CD4-positive, alpha-beta memory T cell (primary cell): ENCODE measurements at places on chromosomes 2 and 18.

DNA sequence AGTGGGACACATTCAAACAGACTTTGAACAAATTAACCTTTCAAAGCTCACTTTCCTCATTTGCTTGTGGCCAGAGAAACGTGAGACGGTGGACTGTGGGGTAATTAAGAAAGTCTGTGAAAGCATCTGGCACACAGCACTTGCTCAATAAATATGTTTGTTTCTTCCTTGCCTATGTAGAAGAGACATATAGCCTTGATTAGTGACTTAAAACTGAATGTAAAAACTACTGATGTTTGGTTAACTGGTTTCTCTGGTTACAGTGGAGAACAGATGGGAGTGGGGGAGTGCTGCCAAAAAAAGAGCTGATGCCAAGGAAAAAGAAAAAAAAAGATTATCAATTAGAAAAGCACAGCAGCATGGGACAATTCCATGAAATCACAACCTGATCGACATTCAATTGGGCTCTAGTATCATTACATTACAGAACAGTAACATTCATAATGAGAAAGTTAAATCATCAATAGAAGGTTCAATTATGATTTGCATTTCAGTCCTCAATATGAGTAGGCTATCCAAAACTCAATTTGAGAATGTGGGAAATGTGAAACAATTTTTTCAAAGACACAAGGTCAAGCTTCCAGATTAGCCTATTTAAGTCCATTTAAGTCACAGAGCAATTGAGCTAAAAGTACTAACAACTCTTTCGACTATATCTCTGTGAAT, 14.7 kb downstream of the CUL3 start:
- no peaks in the 10 kb centered on the region for H3K27me3 ChIP-seq
- H3K27ac ChIP-seq: no peak overlapping the region
- H3K4me1 ChIP-seq: peaks cover 87% of the 10 kb centered on the region
- DNase-seq: no peak
- no peaks in the 10 kb centered on the region for H3K36me3 ChIP-seq
- H3K4me3 ChIP-seq: no peak overlapping the region

GRCh38 chr2:96342085-96342484, 6.5 kb downstream of the NCAPH start:
- no peaks in the 10 kb centered on the region for H3K27me3 ChIP-seq
- peaks cover 55% of the 10 kb centered on the region for H3K4me1 ChIP-seq
- peak overlapping the region; percentile 68 for H3K27ac ChIP-seq
- DNase-seq: peak; percentile 52
- H3K4me3 ChIP-seq: peak overlapping the region; percentile 25

DNA sequence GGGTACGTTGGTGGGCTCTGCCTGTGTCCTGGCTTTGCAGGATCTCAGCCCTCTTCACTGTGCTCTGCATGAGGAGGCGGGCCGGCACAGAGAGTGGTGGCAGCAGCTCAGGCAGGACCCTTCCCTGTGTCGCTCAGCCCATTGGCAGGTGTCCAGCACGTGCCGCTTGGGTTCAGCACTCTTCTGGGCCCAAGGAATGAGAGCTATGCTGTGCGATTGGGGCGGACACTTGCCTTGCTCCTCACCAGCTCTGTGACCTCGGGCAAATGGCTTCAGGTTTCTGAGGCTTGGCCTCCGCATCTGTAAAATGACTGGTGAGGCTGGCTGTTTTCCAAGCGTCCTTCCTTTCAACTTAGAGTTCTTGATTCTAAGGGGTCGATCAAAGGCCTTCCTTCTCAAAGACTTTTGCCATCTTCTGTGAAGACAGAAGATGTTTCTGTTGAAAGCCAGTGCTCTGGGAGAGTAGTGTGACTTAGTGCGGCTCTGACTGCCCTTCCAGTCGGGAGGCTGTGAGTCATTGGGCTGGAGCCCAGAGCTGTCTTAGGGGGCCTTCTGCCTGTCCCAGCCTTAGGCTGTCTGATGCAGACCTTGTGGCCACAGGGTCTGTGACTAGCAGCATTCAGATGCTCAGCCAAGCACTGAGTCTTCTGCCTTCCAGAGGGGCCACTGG, 35.6 kb downstream of the GLI2 start:
- H3K4me1 ChIP-seq: no peaks in the 10 kb centered on the region
- DNase-seq: no peak
- no peak overlapping the region for H3K27ac ChIP-seq
- H3K36me3 ChIP-seq: no peaks in the 10 kb centered on the region
- H3K4me3 ChIP-seq: no peak overlapping the region
- H3K27me3 ChIP-seq: no peaks in the 10 kb centered on the region

DNA sequence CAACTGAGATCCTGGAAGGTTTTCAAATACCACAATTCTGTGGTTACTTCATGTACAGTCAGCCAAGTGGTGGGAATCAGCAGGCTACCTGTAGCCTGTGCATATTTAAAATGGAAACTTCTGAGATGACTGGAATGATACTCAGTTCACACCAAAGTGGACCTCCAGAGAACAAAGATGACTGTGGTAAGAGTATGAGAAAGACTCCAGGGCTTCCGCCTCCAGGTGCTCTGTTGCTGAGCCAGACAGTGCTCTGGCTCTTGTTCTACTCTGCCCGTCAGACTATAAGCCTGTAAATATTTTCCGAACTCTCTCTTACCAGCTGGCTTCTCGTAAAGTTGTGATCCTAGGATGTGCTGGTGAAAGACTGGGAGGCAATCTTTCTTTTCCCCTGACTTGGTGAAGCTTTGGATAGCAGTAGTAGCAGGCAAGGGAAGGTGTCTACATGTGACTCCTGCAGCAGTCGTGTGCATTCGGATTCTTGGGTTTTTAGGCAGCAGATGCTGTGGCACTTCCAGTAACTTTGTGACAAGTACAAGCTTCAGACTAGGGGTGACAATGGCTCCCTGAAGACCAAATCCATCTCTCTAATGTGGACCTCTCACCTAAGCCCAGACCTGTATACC, 23.1 kb downstream of the ST3GAL5 start:
- H3K4me1 ChIP-seq: peaks cover 55% of the 10 kb centered on the region
- no peak overlapping the region for H3K4me3 ChIP-seq
- H3K36me3 ChIP-seq: peaks cover 5% of the 10 kb centered on the region
- H3K27me3 ChIP-seq: no peaks in the 10 kb centered on the region
- peak overlapping the region; percentile 13 for H3K27ac ChIP-seq

GRCh38 chr18:74378179-74378682, 62.6 kb downstream of the C18orf63 start:
- peak; percentile 63 for DNase-seq
- H3K36me3 ChIP-seq: no peaks in the 10 kb centered on the region
- no peak overlapping the region for H3K4me3 ChIP-seq
- H3K4me1 ChIP-seq: peaks cover 50% of the 10 kb centered on the region
- H3K27ac ChIP-seq: no peak overlapping the region
- no peaks in the 10 kb centered on the region for H3K27me3 ChIP-seq

DNA sequence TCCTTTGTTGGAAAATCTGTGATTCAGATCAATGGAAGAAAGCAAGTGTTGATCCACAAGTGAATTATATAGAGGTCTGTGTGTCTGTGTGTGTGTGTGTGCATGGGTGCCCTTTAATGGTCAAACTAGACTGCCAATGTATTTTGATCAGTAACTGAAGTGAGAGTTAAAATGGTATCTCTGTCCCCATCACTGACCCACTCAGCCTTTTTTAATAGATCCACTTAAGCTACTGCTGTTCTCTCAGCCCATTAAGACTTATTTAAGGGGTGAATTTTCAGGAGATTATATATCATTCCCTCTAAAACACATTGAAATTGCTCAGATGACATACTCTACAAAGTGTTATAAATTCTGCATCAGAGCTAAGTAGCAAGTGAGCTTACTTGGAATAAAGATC, 193.7 kb upstream of the SIX3 start:
- H3K4me3 ChIP-seq: no peak overlapping the region
- H3K4me1 ChIP-seq: no peaks in the 10 kb centered on the region
- DNase-seq: no peak
- no peaks in the 10 kb centered on the region for H3K36me3 ChIP-seq
- H3K27ac ChIP-seq: no peak overlapping the region
- H3K27me3 ChIP-seq: no peaks in the 10 kb centered on the region

DNA sequence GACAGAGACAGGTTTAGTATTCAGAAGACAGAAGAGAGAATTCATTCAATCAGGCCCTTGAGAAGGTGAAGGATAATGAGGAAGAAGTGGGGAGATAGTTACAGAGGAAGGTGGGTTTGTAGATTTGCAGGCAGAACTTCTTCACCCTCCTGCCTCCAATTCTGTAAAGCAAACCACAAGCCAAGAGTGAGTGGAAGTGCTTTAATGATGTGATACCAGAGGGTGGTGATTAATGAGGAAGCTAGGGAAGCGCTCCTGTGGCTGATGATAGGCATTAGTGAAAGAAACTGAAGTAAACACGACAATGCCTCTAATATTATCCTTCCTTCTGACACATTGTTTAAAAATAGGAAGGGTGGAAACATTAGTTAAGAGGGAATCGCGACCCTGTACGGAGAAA, 78.2 kb downstream of the CAPN13 start:
- no peaks in the 10 kb centered on the region for H3K4me1 ChIP-seq
- no peak overlapping the region for H3K4me3 ChIP-seq

DNA sequence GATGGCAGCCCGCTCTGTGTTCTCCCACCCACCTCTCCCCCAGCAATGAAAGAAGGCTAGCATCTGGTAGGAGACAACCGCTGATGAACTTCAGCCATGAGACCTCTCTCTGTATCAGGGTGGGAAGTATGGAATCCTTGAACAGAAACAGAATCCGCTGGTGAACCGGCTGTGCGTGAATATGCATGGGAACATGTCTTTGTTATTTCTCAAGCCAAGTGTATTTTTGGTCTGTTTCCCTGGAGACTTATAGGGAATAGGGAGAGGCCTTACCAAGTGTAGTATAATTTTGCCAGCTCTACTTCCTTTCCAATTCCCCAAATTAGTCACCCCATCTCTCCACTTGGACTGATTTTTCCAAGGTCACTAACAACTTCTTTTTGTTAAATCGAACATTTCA, 30.1 kb downstream of the WNT10A start:
- no peaks in the 10 kb centered on the region for H3K36me3 ChIP-seq
- DNase-seq: no peak
- no peaks in the 10 kb centered on the region for H3K27me3 ChIP-seq
- H3K4me3 ChIP-seq: no peak overlapping the region
- no peak overlapping the region for H3K27ac ChIP-seq

- H3K27me3 ChIP-seq: no peaks in the 10 kb centered on the region
- no peak for DNase-seq
- H3K4me3 ChIP-seq: no peak overlapping the region
- H3K36me3 ChIP-seq: no peaks in the 10 kb centered on the region
- H3K27ac ChIP-seq: no peak overlapping the region
Measured at GRCh38 chr2:5121642-5122041, 570.5 kb upstream of the SOX11 start.

DNA sequence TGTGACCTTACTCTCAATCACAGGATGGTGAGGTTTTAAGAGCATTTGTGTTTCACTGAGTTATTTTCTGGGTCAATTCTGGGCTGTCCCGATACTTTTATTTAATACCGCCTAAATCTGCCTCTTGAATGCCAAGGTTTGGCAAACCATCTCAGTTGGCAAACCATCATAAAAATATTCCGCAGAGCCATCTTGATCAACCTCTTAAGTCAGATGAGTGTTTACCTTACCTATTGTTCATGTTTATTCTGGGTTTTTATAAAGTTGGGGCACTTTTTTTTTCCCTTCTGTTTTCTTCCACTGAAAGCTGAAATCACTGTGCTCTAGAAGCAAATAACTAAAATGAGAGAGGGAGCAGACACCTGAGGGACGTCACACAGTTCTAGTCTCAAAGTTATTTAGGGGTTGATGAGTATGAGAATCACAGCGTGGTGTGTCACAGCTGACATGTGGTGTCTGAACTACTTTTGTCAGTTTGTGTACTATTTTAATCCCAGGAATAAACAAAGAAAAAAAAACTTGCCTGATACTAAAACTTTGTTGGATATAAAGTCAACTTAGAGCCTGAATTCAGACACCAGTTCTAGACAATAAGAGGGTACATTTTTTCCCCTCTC, 48.6 kb downstream of the ETAA1 start:
- H3K36me3 ChIP-seq: no peaks in the 10 kb centered on the region
- H3K27me3 ChIP-seq: no peaks in the 10 kb centered on the region
- no peak for DNase-seq
- H3K4me3 ChIP-seq: no peak overlapping the region
- H3K4me1 ChIP-seq: no peaks in the 10 kb centered on the region

GRCh38 chr2:1340141-1340512, 73.1 kb upstream of the TPO start:
- no peaks in the 10 kb centered on the region for H3K4me1 ChIP-seq
- H3K36me3 ChIP-seq: no peaks in the 10 kb centered on the region
- H3K27ac ChIP-seq: no peak overlapping the region
- no peak for DNase-seq
- no peak overlapping the region for H3K4me3 ChIP-seq

DNA sequence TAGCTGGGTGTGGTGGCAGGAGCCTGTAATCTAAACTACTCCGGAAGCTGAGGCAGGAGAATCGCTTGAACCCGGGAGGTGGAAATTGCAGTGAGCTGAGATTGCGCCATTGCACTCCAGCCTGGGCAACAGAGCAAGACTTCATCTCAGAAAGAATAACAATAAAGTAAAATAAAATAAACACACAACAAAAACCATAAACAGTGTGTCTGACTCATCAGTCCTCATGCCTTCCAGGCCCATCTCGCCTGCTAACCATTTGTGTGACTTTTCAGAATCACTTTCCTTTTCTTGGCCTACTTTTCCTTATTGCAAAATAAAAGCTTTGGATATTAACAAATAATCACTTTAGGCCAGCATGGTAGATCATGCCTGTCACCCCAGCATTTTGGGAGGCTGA, 42.0 kb upstream of the ASXL2 start:
- no peaks in the 10 kb centered on the region for H3K27me3 ChIP-seq
- no peak overlapping the region for H3K27ac ChIP-seq
- H3K4me3 ChIP-seq: no peak overlapping the region
- no peak for DNase-seq

DNA sequence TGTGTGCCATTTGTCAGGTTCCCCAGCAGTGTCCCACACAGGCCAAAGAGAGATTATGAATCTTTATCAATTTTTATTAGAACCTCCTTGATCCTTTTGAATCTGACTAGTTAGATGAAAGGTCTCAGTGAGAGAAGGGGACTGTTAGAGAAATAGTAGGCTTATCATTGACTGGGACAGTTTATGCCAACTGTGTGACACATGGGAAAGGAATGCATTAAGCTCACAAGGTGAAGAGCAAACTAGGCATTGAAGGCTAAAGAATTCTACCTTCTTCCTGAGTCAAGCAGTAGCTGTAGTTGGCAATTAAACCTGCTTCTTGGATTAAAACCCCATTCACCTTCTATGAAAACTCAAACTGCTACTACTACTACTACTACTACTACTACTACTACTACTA, 389.6 kb upstream of the CDH19 start:
- H3K27ac ChIP-seq: no peak overlapping the region
- H3K4me1 ChIP-seq: no peaks in the 10 kb centered on the region
- no peak overlapping the region for H3K4me3 ChIP-seq

DNA sequence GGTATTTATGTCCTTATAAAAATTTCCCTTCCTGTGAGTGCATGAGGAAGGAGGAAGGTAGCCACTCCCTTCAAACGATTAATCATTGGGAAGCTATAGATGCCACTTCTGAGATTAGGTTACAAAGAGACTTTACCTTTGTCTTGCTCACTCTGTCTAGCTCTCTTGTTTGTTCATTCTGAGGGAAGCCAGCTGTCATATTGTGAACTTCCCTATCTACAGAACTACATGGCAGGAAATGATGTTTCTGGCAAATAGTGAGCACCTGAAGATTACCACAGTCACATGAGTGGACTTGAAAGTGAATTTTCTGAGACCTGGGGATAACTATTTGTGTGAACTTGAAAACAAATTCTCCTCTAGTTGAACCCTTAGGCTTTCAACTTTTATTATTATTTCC, 776.8 kb downstream of the CCDC85A start:
- no peak for DNase-seq
- no peak overlapping the region for H3K4me3 ChIP-seq
- H3K27ac ChIP-seq: no peak overlapping the region
- H3K36me3 ChIP-seq: no peaks in the 10 kb centered on the region

GRCh38 chr2:54486766-54487165, 30.6 kb downstream of the SPTBN1 start:
- H3K36me3 ChIP-seq: no peaks in the 10 kb centered on the region
- H3K4me3 ChIP-seq: no peak overlapping the region
- no peaks in the 10 kb centered on the region for H3K4me1 ChIP-seq
